Stimulated activated CD8-positive, alpha-beta memory T cell treated with anti-CD3 and anti-CD28 coated beads, Interleukin-15, amount 100 ng/mL, for 24 hours (primary cell): ENCODE measurements at places on chromosomes 11 and 22.

DNA sequence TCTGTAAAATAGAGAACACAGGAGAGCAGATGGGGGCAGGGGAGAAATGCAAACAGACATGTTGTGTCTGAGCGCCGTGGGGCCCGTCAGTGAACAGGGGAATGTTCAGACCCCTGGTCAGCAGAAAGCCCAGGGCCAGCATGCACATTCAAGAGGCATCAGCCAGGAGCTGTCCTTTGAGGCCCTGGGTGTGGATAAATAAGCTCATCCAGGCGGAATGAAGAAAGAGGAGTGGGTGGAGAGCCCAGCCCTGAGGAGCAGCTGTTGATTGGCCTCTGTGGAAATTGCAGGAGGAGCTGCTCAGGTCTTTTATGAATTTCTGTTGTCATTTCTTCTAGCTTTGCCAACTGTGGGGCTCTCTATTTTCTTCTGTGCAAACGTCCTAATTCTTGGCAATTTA, 49.7 kb upstream of the CECR2 start:
- no peak for DNase-seq

DNA sequence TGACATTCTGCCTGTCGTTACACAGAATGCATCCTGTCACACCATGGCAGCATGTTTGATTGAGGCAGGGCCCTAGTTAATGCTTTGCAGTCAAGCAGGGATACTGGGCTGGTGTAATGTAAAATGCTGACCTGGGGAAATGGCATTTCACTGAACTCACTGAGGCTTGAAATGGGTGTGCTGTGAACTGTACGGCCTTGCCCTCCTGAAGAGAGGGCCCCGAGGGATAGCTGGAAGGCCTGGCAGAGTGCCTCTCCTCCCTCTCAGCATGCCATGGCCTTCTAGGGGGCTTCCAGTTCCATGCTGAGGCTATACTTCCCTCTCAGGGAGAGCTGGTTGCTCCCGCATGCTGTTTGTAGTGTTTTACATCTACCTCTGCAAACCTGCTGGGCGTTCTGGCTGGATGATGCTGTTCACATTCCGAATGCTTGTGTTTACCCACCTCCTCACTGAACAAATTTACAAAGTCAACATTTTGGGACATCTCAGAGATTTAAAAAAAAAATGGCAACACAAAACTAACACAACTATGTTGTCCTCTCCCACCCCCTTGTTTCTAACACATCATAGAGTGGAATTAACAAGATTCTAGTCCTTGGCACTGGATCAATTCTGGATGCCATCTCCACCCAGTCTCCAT, 416.7 kb upstream of the CADM1 start:
- no peak for DNase-seq

DNA sequence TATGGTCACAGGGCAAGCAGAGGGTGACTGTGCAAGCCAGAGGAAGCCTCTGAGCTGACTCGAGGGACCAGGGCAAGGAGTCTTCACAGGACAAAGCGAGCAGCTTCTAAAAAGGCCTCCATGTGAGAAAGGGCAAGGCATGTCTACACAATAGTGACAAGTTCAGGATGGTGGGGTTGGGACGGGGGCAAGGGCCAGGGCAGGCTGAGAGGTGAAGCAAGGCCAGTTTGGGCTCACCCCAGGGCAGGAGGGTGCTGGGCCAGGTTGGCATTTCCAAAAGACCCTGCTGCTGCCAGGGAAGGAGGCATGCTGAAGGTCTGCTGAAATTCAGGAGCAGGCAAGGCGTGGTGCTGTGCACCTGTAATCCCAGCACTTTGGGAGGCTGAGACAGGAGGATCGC, 12.3 kb upstream of the CABP7 start:
- DNase-seq: no peak

- DNase-seq: no peak
Observed at GRCh38 chr22:50723991-50724390, 14.0 kb upstream of the ACR start.
